K562 (cell line): ENCODE measurements at places on chromosomes 3 and 15. TPM values are rescaled to one million over a fixed set of nuclear protein-coding genes. Genes with fewer than 3 reads are reported as not detected.

The NANOGP8 gene
- not detected in 2 replicates for total RNA-seq

The CELSR3 gene
- total RNA-seq: 1.6 and 2.1 TPM in 2 replicates

GRCh38 chr3:31699309-31699953, 166.7 kb downstream of the STT3B start:
- no peak overlapping the region for H3K27ac ChIP-seq
- DNase-seq: no peak
- H3K36me3 ChIP-seq: no peaks in the 10 kb centered on the region

DNA sequence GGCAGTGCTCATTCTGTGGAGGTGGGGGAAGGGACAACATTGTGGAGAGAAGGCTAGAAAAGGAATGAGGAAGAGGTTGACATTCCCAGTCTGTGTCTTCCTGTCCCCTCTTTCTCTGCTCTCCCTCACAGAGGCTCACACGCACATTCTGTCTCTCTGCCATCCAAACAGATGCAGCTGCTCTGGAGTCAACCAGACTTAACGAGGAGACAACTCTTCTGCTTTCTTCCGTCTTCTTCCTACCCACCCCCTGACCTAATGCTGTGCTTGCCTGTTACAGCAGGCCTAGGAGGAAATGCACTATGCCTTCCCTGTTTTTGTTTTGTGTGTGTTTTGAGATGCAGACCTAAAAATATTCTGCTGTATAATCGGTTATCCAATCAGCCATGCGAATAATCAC, 121.9 kb downstream of the CACNA1D start:
- H3K27me3 ChIP-seq: peaks cover 16% of the 10 kb centered on the region
- H3K36me3 ChIP-seq: no peaks in the 10 kb centered on the region

DNA sequence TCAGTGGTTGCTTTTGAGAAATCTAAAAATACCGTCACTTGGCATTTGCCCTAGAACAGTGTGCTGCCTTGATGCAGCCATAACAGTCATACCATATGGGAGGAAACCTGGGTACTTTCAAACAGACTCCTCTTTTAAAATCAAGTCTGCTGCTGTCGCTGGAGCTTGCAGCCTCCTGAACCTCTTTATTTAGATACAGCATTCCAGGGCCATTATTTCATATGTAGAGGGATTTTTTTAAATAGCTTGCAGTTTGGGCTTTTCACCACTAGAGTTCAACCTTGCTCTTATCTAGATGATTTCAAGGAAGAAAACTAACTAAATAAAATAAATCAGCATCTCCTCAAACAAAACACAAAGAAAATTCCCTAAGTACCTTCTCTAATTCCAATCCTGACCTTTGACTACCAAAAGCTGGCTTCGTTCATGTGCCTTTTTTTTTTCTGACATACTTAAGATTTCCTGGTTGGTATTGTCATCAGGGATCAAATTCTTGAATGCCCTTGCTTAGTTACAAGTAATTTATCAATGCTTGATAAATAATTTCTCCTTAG, 111.6 kb downstream of the KBTBD8 start:
- peak; percentile 17 for DNase-seq
- no peaks in the 10 kb centered on the region for H3K36me3 ChIP-seq
- H3K4me3 ChIP-seq: no peak overlapping the region
- no peak overlapping the region for H3K27ac ChIP-seq
- H3K4me1 ChIP-seq: no peaks in the 10 kb centered on the region
- H3K27me3 ChIP-seq: no peaks in the 10 kb centered on the region

DNA sequence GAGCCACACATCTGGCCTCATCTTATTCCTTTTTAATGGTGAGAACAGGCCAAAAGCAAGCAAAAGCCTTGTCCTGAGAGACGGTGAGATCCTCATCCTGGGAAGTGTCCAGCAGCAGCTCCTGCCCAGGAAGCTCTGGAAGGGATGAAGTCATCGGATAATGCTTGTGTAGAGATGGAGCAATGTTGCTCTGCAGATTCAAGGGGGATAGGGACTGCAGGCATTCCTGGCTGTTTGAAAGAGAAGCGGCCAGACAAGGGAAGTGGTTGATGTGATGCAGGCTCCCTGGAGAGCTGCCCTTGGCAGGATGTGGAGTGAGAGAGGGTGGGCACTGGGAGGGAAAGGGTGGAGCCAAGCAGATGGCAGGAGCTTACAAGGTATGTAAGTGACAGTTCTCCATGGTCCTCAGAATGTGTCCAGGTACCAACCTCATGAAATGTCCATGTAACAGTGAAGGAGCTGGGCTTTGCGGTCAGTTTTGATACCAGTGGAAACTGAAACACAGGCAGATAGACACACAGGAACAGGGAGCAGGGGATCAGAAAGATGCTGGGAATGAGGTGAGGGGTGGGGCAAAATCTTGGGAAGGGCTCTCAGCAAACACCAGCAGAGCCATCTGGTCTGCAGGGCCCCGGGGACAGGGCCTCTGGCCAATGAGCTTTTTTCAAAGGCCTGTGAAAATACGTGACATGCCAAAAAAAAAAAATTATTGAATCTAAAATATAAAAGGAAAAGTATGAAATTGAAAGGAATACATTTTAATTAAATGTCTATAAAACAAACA, 32.2 kb upstream of the LACTB start:
- no peaks in the 10 kb centered on the region for H3K4me1 ChIP-seq
- no peaks in the 10 kb centered on the region for H3K36me3 ChIP-seq
- H3K27ac ChIP-seq: no peak overlapping the region
- H3K4me3 ChIP-seq: no peak overlapping the region

DNA sequence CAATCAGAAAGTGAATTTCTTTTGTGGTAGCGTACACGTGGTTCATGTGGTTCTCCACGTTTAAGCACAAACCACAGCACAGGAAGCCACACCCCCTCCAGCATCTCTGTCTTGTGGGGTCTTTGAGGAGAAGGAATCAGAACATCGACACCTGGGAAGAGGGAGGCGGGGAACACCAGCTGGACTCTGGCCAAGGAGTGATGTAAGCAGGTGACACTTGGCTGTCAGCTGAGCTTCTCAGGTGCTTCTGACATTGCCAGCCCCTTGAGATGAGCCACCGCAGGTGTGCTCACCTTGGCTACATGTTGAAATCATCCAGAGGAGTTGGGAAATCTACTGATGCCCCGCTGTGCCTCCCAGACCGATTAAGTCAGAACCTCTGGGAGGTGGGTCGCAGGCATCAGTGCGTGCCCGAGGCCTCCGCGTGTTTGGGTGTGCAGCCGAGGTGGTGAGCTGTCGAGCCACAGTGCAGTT, 85.0 kb downstream of the FAM81A start:
- no peaks in the 10 kb centered on the region for H3K36me3 ChIP-seq
- peaks cover 17% of the 10 kb centered on the region; the same call in 2 of the 3 replicates for H3K27me3 ChIP-seq
- H3K4me3 ChIP-seq: no peak overlapping the region

DNA sequence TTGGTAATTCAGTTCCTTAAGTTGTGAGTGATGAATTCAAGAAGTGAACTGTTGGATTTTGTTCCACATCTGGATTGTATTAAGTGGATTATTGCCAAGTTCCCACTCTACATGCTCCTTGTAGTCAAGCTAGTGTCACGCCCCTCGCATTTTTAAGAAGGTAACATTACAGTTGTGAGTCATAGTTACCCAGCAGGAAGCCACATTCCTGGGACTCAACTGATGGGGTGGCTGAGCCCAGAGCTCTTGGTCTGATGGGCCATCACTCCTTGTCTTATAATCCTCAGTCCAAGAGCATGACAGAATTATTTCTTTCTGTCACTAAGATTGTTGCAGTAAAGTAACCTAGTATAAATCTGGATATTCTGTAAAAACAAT, 102.7 kb downstream of the PTPRG start:
- H3K36me3 ChIP-seq: no peaks in the 10 kb centered on the region
- no peaks in the 10 kb centered on the region for H3K4me1 ChIP-seq
- no peak for DNase-seq
- no peak overlapping the region for H3K4me3 ChIP-seq
